ENCODE measurements at places on chromosomes 4 and X.

DNA sequence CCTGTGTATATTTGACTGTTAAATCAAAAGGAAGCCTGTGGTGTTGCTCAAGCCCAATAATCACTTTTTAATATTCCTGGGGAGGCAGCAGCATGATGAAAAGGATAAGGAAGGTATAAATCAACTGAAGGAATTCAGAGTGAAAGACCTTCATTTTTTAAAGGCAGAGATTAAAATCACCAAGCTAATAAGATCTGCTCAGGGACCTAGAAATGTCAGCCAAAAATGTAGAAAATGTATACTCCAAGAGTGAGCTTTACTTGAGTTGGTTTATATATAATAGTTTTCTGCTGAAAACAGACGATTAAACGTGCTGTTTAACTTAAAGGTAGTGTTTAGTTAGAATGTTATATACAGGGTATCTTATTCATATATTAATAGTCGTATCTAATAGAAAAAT is 549.3 kb downstream of the IQCM start:
- DNase-seq: no peak

- DNase-seq: no peak
Measured at GRCh38 chr4:54254915-54255246, 25.8 kb downstream of the PDGFRA start.

DNA sequence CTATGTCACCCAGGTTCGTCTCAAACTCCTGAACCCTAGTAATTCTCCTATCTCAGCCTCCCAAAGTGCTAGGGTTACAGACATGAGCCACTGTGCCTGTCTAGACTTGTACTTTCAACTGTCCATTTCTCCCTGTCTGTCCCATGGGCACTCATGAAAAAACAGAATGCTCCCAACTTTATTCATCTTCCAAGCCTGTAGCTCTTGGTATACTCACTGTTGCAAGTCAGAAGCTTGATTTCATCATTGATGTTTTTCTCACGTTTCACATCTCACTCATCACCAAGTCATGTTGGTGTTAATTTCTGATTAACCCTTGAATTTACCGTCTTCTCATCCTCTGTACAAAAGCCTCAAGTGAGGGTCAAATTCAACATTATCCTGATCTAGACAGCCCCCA is 7.3 kb upstream of the SRP72 start:
- no peak for DNase-seq

- no peak for DNase-seq
Measured at GRCh38 chr4:72319601-72320021, 249.4 kb downstream of the ADAMTS3 start.

DNA sequence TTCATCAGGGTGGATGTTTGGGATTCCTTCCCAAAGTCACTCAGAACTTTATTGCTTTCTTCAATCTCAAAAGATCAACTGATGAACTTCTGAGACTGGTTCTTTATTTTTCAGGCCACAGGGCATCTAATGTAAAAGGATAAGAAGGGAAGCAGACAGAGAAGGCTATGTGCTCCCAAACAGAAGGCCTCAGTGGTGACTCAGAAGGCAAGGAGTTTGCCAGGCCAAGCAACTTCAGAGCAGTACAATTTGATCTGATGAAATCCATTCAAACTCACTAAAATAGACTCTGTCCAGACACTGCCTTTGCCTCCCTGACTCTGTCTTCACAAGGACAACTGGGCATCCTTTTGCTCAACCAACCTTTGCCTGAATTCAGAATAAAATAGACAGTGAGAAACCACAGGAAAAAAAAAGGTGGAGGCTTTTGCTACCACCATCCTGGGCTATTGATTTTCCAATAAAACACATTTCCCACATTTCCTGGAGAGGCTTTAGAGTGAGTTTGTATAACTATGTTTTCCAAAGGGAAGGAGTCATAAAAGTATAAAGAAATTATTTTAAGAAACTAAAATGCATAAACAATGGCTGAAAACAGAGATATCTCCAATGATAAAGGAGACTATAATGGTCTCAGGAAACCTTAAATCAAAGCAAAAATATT is 55.2 kb downstream of the ARHGEF6 start:
- no peak for DNase-seq

DNA sequence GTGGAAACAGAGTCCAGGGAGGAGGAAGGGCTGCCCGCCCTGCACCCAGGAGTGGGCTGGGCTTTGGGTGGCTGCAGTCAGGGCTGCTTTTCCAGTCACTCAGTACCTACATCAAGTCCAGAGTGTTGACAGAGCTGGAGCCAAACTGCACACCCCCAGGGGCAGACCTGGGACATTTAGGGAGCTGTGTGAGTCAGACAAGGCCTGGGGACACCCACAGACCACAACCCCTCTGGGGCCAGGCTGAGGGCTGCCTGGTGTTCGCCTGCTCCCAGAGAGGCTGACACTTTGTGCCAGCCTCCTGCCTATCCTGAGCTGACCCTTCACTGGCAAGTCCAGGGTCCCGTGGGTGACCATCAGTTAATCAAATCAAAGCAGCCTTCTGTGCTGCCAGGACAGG is 240.0 kb downstream of the BCOR start:
- DNase-seq: no peak

DNA sequence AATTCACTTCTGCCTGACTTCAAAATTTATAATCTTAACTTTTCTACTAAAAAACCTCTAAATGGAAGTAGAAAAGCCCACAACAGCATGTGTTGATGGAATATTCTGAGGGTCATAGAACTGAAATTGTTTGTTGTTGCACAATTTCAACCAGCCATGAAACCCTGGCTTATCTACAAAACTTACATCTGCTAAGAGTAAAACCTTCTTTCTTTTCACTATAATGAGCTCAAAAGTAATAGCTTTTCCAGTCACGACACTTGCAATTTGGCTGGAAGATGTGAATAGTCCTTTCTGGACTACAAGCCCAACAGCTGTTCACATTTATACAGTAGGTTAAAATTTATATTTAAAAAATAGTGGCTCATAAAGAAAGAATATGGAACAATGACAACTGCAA is 250.0 kb downstream of the GPAT3 start:
- DNase-seq: no peak

GRCh38 chr4:150038335-150039076 is 39.7 kb upstream of the DCLK2 start:
- DNase-seq: no peak

- DNase-seq: peak; percentile 67
Measured at GRCh38 chrX:154308108-154308946, 12.7 kb downstream of the TKTL1 start.

GRCh38 chr4:71456841-71457240 is 118.0 kb downstream of the SLC4A4 start:
- DNase-seq: no peak

DNA sequence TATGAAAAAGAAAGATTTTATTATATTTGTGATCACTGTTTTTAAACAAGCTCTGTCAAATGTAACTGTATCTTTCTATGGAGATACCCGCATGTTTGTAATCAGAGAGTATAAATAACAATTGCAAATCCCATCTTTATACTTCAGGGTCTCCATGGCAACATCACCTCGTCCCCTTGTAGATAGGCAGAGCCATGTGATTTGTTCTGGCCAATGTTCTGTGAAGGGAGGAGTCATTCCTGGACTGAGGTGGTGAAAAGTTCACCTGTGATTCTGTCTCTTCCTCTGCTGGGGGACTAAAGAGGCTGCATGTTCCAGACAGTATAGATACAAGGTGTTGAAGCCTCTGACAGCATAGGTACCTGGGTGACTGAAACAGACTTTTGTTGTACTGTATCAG is 45.6 kb upstream of the MED14 start:
- DNase-seq: no peak

DNA sequence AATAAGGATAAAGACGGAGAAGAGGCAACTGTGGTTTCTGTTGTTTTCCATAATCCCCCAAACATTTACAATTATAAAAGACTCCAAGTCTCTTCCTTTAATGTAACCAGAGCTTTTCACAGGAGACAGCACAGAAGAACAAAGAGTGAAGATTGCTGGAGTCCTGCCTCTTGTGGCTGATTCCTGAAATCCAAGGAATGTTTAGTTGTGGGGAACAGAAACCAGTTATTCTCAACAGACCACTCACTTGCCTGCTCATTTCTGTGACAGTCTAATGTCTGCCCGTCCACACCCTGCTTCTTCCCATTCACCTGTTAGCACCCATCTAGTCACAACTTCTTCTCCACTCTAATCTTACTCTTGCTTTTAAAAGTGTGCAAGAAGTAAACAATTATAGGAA is 12.1 kb downstream of the TEX13B start:
- DNase-seq: no peak

DNA sequence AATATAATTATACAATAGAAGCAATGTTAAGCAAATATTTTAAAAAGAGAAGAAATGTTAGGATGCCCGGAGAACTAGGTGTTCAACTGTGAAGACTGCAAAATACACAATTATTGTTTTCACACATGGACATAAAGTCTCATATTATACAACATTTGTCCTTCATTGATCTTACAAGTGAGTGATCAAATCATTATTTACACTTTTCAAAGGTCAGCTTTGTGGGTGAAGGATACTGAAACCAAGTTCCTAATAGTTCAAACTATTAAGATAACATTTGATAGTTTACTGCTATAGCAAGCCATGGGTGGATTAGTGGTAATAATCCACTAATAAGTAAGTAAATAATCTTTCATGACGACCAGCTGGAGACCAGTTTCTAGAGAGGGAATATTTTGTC is 23.3 kb downstream of the CTSO start:
- DNase-seq: no peak

DNA sequence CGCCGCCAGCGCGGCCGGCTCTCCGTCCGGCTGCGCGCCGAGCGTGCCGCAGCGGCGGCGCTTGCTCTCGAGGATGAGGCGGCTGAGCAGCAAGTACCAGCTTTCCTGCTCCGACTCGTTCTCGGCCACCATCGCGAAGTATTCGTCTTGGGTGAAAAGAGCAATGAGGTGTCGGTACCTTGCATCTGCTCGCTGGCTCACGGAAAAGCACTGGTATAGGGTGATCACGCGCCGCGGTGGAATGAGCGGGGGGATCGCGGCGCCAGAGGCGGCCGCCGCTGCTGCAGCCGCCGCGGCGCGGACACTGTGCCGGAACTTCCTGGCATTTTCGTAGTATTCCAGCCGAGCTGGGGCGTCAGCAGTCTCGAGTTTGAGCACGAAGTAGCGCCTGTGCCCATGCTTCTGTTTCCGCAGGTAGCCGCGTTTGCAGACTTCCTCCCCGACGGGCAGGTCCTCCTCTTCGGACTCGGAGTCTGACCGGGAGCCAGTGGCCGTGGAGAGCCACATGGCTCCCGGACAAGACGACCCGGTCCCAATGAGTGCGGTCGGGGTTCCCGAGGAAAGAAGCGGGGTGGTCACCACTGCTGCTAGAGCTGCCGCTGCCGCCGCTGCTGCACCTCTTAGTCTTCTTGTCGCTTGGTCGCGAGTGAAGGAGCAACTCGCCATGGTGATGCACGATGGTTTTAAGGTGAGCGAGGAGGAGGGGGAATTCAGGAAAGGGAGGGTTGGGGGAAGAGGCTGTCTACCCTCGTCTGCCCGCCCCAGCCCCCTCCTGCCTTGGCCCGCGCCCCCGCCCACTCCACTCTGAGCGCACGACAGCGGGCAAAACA is 469 bp downstream of the IRS4 start:
- DNase-seq: no peak

DNA sequence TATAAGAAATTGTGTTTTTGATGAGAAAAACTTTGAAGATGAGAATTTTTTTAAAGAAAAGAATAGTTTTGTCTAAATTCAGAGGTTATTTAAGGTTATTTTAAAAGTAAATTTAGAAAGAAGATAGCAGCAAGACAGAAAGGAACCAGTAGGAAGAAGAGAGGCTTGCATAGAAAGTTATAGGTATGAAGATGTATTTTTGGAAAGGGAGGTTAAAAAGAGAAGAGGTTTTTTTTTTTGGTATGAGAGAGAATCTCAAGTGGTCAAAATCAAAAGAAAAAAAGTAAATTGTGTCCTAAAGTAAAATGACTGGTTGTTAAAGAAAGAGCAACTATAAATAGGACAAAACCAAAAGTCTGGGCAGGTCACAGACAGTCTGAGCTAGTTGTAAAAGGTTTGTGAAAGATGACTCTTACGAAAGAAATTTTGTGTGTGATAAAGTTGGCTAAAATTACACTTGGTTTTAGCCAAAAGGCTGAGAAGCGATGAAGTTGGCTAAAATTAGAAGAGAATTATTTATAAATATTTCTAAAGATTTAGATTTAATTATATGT is 16.4 kb upstream of the EIF4E start:
- no peak for DNase-seq

DNA sequence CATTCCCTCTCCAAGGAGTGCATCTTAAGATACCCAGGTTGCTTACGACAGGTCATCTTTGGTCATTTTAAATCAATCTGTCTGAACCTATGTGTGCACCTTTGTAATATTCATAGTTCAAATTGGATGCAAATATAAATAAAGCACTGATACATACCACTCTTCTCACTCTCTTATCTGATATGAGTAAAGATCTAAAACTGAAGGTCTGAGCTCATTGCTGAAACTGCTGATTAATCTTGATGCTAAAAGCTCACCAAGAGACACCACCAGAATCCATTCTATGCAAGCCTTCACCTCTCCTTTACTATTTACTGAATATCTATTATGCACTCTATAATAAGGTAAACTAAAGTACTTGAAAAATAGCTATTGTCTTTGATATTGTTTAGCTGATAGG is 16.6 kb downstream of the HSD17B13 start:
- DNase-seq: no peak

DNA sequence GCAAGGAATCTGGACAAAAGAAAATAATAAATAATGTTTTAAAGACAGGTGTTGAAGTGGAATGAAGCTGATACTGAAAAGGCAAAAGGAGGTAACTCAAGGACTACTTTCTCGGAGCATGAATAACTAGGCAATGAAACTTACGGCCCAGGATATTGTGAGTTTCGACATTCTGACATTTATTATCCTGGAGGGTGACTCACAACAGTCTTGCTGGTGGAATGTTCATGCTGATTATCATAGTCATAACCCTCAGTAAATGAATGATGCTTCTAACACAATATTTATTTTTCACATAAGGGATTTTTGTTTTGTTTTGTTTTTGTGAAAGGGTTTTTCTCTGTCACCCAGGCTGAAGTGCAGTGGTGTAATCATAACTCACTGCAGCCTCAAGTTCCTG is 147.0 kb upstream of the HPGD start:
- DNase-seq: peak; percentile 46

DNA sequence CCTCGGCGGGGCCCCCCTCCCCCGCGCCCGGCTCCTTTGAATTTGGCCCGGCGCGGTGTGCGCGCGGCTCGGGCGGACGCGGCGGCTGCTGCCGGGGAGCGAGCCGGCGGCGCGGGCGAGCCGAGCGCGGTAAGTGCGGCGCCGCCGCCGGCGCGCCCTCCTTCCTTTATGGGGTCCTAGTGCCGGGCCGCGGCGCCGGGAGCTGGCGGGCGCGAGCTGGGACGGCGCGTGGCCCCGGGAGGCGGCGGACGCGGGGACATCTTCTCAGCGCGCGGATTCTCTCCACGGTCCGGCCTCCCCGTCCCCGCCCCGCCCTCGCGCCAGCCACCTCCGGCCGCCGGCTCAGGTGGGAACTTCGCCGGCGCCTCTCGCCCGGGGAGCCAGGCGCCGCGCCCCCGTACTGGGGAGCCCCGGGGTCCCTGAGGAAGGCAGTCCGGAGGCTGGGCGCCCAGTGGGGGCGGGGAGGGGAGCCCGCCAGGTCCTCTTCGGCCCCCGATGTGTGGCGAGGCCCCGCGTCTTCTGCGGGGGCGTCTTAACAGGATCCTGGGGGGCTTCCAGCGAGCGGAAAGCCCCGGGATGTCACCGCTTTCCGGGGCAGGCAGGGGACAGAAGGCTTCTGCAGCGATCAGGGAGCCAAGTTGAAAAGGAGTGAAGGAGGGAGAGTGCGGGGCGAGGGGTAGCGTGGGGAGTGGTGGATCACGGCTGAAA is 98.4 kb upstream of the TENM3 start:
- no peak for DNase-seq
